ENCODE measurements at places on chromosomes 6 and 20.

DNA sequence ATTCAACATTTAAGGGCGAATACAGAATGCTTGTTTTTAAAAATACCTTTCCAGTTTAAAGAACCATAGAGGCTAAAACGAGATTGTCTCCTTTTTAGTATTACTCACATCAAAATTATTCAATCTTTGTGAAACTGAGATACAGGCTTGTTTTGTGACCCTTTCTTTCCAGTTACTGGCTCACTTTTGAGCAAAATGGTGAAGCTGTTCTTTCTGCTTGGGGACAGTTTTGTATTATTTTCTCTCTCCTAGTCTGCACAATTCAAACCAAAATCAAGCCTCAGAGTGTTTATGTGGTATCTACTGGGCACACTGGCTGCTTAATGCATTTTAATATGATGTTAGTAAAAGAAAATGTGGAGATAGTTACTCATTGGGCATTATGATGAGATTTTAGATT, 36.5 kb downstream of the HIVEP1 start:
- no peak for DNase-seq

DNA sequence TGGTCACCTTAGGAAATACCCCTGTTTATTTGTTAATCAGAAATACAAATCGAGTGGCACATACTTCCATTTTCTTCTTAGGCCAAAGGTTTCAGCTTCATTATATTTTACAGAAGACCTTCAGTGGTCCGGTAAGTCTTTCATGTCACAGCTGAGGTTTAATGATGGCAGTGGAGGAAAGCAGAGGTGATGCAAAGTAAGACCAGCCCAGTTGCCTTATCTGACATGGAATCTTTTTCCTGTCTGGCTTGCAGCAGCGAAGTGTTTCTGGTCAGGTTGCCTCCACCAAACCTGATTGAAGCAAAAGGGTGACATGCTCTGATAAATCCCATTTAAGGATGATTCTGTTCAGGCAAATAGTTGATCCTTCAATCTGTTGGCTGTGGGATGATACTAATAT, 100.0 kb downstream of the PRDM1 start:
- no peak for DNase-seq

DNA sequence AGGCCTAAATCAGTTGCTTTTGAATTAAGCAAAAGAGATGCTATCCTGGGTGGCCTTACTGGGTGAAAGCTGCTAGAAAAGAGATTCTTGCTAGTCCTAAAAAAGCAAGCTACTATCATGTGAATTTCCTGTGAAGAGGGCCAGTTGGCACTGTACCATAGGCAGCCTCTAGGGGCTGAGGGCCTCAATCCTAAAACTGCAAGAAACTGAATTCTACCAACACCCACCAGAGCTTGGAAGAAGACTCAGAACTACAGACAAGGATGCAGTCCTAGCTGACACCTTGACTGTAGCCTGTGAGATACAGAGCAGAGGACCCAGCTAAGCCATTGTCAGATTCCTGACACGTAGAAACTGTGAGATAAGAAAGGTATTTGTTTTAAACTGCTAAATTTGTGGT, 24.5 kb downstream of the CLIC5 start:
- DNase-seq: no peak

GRCh38 chr6:89527634-89528033, 94.7 kb downstream of the ANKRD6 start:
- DNase-seq: no peak

GRCh38 chr6:79543886-79544285, 6.7 kb upstream of the LCA5 start:
- DNase-seq: no peak
